ENCODE measurements at places on chromosomes 3 and 15. TPM values are rescaled to one million over a fixed set of nuclear protein-coding genes. Genes with fewer than 3 reads are reported as not detected.

The VGLL3 gene
- total RNA-seq, result 138 TPM

The STRA6 gene
- not detected for total RNA-seq

The GP9 gene
- not detected for total RNA-seq

The SLC51B gene
- total RNA-seq, result not detected

The PEX5L gene
- 0.11 TPM for total RNA-seq

The PLA2G4F gene
- not detected for total RNA-seq

The WDR76 gene
- total RNA-seq, result 5.2 TPM

The THBS1 gene
- total RNA-seq, result 725 TPM

The PRTG gene
- 0.21 TPM for total RNA-seq

The BNC1 gene
- not detected for total RNA-seq

The ACOX2 gene
- total RNA-seq, result 32.6 TPM

The CCDC51 gene
- total RNA-seq, result 19.3 TPM

The NXPE3 gene
- 25.8 TPM for total RNA-seq

The SEMA6D gene
- 4.0 TPM for total RNA-seq

The COLQ gene
- total RNA-seq, result 4.6 TPM

The CCR3 gene
- not detected for total RNA-seq

The HHLA2 gene
- not detected for total RNA-seq

The MFGE8 gene
- 1,738 TPM for total RNA-seq

The GOLGA8T gene
- 1.4 TPM for total RNA-seq

The RPP25 gene
- 28.4 TPM for total RNA-seq

The RASL12 gene
- total RNA-seq, result 187 TPM

The PRR20G gene
- total RNA-seq, result not detected

The SLC2A2 gene
- total RNA-seq, result not detected

The CPLX3 gene
- total RNA-seq, result not detected

The ZNF770 gene
- total RNA-seq, result 87.7 TPM

The SPTBN5 gene
- total RNA-seq, result 1.5 TPM

The NLGN1 gene
- total RNA-seq, result 5.2 TPM

The IMPG2 gene
- total RNA-seq, result 0.11 TPM

The CPB1 gene
- 0.21 TPM for total RNA-seq

The SLC12A8 gene
- not detected for total RNA-seq

The THAP10 gene
- 3.1 TPM for total RNA-seq

The DNAH1 gene
- 7.6 TPM for total RNA-seq

The MUC4 gene
- total RNA-seq, result not detected

The MYD88 gene
- 38.8 TPM for total RNA-seq

The ESYT3 gene
- not detected for total RNA-seq

The EIF1B gene
- 21.7 TPM for total RNA-seq

The FEZF2 gene
- total RNA-seq, result not detected

The NR2E3 gene
- total RNA-seq, result not detected

The LRRC34 gene
- total RNA-seq, result 3.5 TPM

The MTHFS gene
- total RNA-seq, result 0.75 TPM

The VIPR1 gene
- total RNA-seq, result 3.5 TPM

The GHSR gene
- not detected for total RNA-seq

The XCR1 gene
- not detected for total RNA-seq

The GUCA1C gene
- not detected for total RNA-seq

The CPEB1 gene
- 2.4 TPM for total RNA-seq

The MGLL gene
- 101 TPM for total RNA-seq

Data from ascending aorta (tissue), 2 donors.